ENCODE measurements at places on chromosomes 12 and 14. TPM values are rescaled to one million over a fixed set of nuclear protein-coding genes. Genes with fewer than 3 reads are reported as not detected.

The DPPA3 gene
- not detected for total RNA-seq

The KRT75 gene
- total RNA-seq, result not detected

The USP44 gene
- total RNA-seq, result 4.3 TPM

The GLIPR1L2 gene
- not detected for total RNA-seq

The RBP5 gene
- total RNA-seq, result 1.2 TPM

The SLC7A7 gene
- not detected for total RNA-seq

DNA sequence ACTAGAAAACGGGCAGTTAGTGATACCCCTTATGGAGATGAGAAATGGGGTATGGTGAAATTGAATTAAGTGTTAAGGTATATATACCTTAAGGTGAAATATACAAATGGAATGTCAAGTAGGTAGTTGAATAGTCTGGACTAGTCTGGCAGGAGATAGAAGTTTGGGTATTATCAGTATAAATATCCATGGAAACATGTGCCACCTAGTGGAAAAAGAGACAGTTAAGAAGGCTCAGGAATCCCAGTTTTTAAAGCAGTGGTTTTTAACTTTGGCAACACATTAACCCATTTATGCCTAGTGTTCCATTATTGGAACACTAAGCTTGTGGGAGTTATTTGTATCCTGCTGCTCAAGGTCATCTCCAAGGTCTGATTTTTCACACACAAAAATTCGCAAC is 38.6 kb upstream of the TPH2 start:
- DNase-seq, result no peak

- no peak for DNase-seq
Measured at GRCh38 chr12:52964556-52965336, 15.8 kb downstream of the KRT18 start.

DNA sequence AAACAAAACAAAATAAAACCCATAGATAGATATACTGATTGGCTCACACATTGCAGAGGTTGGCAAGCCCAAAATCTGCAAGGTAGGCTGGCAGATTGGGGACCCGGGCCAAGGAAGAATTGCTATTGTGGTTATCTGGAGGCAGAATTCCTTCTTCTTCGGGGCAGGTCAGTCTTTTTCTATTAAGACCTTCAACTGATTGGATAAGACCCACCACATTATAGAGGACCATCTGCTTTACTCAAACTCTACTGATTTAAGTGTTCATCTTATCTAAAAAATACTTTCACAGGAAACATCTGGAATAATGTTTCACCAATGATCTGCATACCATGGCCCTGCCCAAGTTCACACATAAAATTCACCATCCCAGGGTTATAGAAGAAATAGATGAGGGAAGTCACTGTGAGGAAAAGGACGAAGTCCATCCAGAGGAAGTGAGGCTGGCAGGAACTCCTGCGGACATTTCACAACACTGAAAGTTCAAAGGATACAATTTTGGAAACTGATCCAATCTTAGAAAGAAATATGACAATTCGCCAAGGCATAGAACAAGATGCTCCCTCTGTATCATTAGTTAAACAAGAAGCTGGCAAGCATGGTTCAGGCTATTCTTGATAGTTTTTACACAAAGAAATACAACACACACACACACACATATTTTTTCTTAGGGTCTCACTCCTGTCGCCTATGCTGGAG is 127.6 kb upstream of the MED13L start:
- DNase-seq, result no peak

- no peak for DNase-seq
Measured at GRCh38 chr12:85310456-85311076, 30.5 kb downstream of the ALX1 start.

DNA sequence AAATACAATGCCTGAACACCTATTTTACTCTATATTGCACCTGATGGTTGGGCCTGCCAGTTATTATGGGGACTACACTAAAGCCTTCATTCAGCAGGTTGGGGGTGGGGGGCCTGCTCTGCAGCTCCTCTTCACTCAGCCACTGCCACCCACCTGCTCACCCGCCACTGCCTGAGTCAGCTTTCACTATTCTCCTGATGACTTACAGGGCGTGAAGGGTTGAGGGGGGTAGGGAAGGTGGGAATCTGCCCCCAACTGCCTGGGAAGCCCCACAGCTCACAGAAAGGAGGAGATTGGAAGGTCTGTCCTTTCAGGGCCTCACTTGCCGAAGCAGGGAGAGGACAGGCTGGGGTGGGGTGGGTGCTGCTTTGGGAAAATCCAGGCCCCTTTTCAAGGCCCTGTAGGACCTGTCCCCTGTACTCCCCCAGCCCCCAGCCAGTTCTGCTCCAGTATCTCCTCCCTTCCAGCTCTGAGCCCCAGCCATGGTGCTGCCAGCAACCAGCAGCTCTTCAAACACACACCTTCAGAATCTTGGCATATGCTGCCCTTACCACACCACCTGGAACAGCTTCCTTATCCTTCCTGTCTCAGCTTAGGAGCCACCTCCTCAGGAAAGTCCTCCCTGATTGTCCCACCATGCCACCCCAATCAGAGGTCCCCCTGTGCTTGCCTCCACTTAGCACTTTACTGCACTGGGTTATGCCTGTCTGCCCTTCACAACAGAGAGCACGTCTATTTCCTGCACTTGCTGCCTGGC is 33.1 kb downstream of the IRF2BPL start:
- no peak for DNase-seq

- DNase-seq, result no peak
Measured at GRCh38 chr12:54428050-54429013, 9.3 kb upstream of the ITGA5 start.

GRCh38 chr14:94113490-94113889 is 3.0 kb downstream of the IFI27 start:
- DNase-seq, result no peak

DNA sequence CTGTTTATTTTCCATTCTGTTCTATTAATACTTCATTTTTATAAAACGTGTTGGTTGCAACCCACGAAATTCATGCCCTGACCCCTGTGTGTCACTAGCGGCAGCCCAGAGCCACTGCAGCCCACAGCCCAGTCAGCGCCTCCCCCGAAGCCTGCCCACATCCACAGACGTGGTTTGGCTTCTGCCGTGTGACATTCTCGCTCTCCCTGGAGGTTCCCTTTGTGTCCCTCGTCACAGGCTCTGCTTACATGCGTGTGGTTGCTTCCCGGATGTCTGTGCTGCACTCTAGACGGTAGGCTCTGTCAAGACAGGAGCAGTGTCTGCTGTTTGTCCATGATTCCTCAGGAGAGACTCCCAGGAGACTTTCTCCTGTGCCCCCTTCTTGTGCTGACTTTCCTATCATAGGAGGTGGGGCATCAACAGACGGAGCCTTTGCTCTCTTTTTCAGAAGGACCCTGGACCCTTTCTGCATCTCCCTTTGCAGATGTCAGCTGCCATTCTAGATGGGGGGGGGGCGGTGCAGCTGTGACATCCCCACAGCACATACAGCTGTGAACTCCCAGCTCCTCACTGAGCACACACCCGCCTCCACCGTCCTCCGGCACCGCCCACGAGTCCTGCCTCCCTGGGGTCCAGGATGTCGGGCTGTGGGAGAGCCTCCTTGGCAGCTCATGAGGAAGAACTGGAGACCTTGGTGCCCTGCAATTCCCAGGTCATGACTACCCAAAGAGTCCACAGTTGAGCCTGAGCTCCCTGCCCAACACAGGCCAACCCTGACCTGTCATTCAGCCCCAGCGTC is 36.8 kb upstream of the PIWIL1 start:
- no peak for DNase-seq

- DNase-seq, result no peak
Measured at GRCh38 chr14:51674294-51675002, 22.7 kb downstream of the FRMD6 start.

GRCh38 chr14:35159742-35160409 is 37.5 kb downstream of the PRORP start:
- DNase-seq, result no peak

GRCh38 chr14:43132441-43132840 is 1374.6 kb downstream of the FSCB start:
- no peak for DNase-seq

All from activated T-helper 2 cell treated with anti-CD3 and anti-CD28 coated beads, Interferon-gamma antibody, Interleukin-2, Interleukin-4, amounts not matched to agents 10 μg/mL and 5 μg/mL and 100 μg/mL, durations not matched to agents 14 hours and 24 hours and 36 hours (primary cell).